ENCODE measurements at places on chromosomes 5 and 9.
A peak's percentile ranks its signal among the peaks of the same experiment; 100 is the strongest.

DNA sequence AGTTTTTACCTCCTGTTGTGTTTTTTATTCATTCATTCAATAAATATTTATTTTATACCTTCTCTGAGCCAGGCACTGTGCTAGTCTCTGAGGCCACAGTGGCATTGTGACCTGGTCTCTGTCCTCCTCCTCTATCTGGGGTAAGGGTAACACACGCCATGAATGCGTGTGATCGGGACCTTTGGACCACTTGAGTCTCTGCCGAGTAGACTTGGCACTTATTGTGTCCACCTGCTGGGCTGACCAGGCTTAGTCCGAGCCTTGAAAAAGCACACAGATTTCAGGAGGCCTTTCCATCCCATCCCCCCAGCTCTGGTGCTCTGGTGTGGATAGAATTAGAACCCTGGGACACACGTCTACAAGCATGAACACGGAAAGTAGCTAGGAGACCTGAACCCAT is 58.7 kb downstream of the ERGIC1 start:
- no peak for DNase-seq

DNA sequence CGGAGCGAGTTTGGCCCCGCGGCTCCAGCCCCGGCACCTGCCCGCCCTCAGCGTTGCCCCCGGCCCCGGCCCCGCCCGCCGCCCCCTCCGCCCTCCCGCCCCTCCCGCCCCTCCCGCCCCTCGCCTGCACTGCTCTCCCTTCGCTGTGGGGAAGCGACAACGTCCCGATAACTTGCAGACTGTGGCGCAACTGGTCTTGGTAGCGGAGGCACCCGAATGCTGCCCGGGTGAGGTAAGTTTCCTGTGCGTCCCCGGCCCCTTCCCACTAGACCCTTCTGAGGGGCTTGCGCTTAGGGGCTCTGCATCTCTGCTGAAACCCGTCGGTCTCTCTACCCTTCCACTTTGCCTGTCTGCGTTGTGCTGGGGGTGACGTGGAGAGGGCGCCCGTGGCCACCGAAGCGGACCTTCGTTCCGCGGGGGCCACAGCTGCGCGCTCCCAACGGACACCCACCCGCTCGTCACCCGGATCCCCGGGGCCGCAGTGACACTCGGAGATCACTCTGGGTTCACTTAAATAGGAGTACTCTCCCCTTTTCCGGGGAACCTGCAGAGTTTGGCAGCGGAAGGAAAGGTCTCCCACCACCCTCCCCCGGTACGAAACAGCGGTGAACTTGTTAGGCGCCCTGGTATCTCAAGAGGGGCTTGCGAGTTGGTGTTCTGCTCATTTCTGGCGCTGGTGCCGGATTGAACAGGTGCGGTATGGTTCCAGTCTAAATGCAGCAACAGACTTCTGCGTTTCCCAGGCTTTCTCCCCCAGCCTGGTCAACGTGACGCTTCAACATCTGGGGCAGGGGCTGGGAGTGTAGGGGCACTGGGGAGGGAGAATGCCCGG is 707 bp downstream of the PIP5K1B start:
- DNase-seq, result no peak

- no peak for DNase-seq
Observed at GRCh38 chr5:34959323-34959722, 30.0 kb downstream of the DNAJC21 start.

DNA sequence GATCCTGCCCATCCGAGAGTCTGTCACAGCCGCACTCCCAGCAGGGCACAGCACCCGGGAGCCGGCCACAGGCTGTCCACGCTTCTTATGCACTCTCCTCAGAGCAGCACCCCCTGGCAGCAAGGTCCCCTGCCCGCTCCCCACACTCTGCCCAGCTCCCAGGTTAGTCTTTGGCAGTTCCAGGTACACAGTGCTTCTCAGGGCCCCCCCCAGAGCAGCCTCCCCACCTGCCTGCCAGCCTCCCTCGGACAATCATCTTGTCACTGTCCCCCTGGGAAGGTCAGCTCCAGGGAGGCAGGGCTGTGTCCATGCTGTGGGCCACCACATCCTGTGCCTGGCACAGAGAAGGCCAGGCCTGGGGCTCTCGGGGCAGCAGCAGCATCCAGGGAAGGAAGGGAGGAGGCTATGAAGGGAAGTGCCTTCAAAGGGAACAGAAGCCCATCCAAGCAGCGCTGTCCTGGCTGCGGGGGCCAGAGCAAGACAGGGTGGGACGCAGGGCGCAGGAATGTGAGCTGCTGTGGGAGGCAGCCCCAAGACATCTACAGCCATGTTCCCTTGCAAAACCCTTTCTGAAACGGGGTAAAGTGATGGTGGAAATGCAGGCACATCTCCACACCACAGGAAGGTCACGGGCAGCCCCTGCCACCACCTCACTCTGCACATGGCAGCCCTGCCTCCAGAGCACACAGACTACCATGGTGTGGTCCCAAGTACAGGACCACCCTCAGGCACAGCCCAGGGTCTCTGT is 68.6 kb upstream of the ADAMTS2 start:
- no peak for DNase-seq

DNA sequence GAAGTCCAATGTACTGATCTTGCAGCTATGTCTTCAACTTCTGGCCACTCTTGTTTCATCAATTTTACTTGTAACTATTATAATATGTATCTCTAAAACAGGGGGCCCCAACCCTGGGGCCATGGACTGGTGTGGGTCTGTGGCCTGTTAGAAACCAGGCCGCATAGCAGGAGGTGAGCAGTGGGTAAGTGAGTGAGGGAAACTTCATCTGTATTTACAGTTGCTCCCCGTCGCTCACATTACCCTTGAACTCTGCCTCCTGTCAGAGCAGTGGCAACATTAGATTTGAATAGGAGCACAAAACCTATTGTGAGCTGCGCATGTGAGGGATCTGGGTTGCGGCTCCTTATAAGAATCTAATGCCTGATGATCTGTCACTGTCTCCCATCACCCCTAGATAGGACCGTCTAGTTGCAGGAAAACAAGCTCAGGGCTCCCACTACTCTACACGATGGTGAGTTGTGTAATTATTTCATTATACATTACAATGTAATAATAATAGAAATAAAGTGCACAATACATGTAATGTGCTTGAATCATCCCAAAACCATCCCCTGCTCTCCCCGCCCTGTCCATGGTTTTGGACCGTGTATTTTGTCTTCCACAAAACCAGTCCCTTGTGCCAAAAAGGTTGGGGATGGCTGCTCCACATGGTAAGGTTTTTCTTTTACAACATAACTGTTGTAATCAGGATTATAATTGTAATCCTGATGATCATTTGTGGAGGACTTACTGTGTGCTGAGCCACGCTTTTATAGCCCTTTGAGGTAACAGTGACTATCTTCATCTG is 26.9 kb upstream of the SH3PXD2B start:
- DNase-seq, result no peak

DNA sequence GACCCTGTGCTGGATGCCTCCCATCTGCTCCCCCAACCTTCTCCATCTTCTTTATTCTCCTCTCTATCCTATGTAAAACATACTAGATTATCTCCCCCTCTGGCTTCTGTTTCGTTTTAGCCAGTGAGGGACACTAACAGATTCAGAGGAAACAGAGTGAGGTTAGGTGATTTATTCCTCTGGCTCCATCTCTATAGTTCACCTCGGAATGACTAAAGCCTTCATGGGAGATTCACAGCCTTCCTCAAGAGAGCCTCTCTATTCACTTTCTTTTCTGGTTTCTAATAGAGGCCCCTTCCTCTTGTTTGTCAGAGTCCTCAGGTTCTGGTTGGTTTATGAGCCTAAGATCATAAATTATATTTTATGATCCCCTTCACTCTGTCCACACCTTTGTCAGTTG is 633.1 kb upstream of the TYRP1 start:
- DNase-seq, result no peak

DNA sequence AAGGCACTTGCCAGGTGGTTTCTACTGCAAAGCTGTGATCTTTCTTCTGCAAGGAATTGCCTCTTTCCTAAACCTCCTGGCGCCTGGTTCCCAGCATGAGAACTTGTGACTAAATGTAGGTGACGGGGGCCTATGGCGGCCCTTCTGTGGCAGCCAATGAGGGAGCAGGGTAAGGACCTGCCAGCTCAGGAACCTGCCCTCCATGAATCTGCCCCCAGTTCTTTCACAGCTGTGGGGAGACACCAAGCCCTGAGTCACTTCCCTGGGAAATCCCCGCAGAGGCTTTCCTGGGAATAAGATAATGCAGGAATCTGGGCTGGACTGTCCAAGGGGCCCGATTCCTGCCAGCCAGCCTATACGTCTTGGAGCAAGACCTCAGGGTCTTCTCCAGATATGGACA is 56.7 kb upstream of the CTNNA1 start:
- DNase-seq, result no peak

DNA sequence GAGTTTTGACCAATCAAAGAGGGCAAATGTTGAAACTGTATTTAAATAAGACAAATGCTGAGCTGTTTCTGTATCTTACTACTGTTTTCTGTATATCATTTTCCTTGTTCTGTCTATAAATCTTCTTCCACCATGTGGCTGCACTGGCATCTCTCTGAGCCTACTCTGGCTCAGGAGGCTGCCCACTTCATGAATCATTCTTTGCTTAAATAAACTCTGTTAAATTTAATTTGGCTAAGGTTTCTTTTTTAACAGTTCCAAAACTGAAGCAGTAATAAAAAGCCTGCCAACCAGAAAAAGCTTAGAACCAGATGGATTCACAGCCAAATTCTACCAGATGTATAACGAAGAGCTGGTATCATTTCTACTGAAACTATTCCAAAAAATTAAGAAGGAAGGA is 40.2 kb upstream of the TAS2R1 start:
- DNase-seq, result no peak

DNA sequence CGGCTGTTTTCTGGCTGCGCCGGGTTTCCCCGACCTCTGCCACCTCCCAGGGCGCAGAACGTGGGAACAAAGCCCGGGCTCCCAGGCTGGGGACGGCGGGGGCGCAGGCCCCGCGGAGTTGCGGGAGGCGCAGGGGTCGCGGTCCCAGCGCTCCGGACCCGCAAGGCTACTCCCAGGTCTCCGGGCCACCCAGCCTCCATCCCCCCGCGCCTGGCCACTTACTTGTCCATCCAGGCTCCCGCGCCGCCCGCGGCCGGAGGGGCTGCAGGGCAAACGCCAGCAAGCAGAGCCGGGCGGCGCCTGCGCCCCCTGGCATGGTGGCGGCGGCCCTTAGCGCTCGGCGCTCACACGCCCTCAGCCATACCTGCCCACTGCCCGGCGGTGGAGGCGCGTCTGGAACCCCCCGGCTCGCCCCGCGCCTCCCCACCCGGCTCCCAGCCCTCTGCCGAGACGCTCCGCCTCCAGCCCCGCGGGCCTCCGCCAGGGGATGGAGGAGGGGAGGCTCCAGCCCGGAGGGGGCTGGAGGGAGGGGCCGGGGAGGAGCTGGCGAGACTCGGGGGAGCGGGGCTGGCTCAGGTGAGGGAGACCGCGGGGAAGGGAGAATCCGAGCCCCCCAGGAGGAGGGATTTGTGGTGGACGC is at the start of gene ADAM19:
ADAM19 (minus strand) TSS at position 395 of the 640 bp plus-strand sequence; CDS start at position 316, 79 bp downstream.
- peak; percentile 50 for DNase-seq

DNA sequence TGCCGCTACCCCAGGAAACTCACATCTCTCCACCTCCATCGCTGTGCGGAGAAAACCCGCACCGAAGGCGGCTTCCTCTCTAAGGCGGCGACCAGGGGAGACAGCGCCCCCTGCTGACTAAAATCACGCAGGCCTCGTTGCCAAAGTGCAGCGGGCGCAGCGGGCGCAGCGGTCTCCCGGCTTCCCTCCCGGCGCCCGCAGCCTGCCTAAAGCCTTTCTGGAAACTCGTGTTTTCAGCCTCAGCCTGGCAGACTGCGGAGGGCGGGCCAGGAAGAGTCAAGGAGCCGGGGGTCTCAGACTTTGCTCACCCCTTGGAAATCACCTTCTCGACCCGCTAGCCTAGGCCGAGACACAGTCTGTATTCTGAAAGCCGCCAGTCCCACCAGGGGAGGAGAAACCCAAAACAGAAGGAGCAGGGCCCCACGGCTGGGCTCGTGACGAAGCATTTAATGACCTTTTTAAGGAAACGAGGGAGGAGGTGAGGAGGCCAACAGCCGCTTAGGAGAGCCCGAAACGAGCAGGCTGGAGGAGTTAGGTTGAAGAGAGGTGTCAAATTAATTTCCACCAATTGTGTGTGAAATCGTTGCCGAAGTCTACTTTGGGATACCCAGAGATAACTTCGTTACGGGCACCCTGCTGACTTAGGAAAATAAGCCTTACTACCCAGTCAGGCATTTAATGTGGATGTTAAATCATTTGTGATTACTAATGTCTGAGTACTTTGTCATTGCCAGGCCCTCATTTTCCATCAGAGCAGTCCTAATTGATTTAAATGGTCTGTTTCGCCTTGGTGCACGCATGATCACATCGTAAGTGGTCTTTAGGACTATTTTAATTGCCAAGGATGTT is 7.3 kb upstream of the FOXB2 start:
- peak; percentile 33 for DNase-seq

- DNase-seq, result no peak
Observed at GRCh38 chr5:68548959-68549676, 333.6 kb downstream of the PIK3R1 start.

GRCh38 chr9:95316794-95317118 is 753 bp downstream of the FANCC start:
- DNase-seq, result no peak

- DNase-seq, result no peak
Observed at GRCh38 chr5:143758015-143758414, 53.9 kb upstream of the HMHB1 start.

DNA sequence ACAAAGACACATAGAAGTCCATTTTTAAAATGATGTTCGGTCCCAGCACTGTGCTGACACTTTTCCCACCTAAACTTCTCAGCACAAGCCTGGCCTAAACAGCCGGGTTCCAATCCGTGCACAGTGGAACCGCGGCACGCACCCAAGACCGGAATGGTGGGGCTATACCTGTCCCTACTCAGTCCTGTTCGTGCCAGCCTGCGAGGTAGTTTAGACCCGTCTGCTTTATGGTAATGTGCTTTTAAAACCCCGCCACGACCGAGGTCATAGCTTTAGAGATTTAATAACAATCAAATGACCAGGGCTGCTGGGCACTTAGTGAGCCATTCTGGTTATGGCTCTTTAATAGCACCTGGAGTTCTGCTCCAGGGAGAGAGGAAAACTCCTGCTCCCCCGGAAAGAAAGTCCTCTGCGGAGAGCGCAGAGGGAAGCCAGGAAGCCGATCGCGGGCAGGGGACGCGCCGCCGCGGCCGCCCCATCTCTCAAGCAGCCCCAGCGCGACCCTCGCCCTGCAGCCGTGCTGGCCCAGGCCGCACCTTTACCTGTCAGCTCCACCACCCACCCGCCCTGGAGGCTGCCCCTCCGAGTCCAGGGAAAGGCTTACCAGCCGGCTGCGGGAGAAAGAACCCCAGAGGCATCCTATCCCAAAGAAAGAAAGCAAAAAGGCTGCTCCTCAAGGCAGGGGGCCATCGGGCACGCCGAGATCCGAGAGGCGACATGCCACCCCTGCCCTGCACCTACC is 511 bp downstream of the ARL15 start:
- peak; percentile 20 for DNase-seq

DNA sequence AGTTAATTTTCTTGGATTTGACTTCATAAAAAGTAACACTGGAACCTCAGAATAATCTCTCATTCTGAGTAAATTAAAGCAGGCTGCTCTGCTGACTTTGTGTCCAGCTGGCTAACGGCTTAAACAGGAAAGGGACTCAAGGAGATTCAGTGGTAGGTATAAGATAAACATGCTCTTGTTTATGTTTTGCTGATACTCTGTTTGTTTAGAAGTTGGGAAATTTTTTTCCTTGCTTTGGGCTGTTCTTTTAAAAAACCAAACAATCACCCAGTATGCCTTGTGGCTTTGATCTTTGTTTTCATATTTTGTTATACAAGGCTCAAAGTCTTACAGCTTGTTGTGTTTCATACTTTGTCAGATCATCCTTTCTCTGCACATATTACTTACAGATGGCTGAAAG is 237.6 kb upstream of the RIOK2 start:
- DNase-seq, result no peak

GRCh38 chr9:34956648-34957047 is 1.4 kb upstream of the PHF24 start:
- DNase-seq, result no peak

GRCh38 chr9:22211588-22212360 is 202.7 kb upstream of the CDKN2B start:
- no peak for DNase-seq
